ENCODE measurements at places on chromosomes 4 and X.

DNA sequence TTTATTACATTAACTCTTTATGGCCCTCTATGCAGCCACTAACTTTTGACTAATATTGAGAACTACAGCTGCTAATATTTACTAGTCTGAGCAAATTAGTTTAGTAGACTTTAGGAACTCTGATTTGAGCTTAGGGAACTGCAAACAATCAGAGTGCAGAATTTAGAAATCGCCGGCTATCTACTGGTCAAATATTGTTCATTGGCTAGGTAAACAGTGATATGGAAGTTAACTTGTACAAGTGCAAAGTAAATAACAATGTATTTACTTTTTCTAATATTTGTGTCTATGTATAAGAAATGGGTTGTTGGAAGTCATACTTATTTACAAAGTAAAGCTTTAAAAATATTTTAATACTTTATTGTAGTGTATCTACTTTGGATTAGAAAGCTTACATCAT, 279.6 kb downstream of the CFAP299 start:
- no peak for DNase-seq

DNA sequence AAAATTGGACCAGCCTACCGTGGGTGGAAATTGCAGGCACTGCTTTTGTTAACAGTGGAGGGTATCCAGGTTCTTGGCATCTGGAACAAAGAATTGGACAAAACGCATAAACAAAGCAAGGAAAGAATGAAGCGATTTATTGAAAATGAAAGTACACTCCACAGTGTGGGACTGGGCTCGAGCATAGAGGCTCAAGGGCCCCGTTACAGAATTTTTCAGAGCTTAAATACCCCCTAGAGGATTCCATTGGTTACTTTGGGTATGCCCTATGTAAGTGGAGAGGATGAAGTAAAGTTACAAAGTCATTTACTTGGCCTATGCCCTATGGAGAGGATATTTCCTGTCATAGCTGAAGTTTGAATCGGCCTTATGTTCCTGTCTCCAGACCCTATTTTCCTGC, 85.3 kb downstream of the GLUD2 start:
- no peak for DNase-seq

GRCh38 chr4:53100501-53101190, 238.5 kb downstream of the RASL11B start:
- no peak for DNase-seq

DNA sequence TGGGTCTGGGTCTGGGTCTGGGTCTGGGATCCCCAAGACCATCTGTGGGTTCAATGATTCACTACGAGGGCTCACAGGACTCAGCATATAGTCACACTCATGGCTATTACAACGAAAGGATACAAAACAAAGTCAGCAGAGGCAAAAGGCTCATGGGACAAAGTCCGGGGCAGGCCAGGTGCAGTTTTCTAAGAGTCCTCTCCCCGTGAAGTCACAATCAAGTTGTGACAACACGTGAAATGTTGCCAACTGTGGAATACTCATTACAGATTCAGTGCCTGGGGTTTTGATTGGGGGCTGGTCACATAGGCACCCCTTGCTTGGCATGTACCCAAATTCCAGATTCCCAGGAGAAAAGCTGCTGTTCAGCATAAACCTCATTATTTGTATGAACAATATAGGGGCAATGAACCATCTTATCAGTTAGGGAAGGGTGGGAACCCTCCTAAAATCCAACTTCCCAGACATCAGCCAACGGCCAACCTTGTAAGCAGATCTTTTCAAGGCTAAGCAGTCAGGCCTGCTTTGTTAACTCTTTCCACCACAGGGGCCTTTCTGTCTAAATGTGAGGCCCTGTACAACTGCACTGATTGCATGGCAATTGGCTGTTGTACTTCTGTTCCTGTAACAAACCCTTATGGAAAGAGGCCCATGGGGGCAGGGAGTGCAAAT, 58.2 kb upstream of the DIPK2B start:
- no peak for DNase-seq

- DNase-seq, result no peak
Observed at GRCh38 chr4:86159216-86159615, 200.6 kb downstream of the MAPK10 start.

DNA sequence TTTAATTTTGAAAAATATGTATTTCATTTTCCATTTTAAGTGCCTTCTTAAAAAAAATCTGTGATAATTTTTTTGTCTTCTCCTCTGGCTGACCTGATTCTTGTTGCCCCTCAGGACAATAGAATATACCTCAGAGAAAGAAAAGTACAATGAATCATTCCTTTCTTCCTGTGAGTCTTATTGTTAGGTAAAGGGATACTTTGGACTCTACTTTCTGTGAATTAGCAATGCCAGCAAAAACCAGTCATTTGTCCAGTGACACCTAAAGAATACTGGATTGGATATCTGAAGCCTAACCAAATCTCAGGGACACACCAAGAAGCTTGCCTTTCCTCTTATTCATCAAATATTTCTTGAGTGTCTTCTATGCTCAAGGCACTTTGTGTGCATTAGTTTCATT, 102.1 kb downstream of the AREG start:
- DNase-seq, result no peak

GRCh38 chr4:46968847-46969246, 24.5 kb downstream of the GABRA4 start:
- no peak for DNase-seq

DNA sequence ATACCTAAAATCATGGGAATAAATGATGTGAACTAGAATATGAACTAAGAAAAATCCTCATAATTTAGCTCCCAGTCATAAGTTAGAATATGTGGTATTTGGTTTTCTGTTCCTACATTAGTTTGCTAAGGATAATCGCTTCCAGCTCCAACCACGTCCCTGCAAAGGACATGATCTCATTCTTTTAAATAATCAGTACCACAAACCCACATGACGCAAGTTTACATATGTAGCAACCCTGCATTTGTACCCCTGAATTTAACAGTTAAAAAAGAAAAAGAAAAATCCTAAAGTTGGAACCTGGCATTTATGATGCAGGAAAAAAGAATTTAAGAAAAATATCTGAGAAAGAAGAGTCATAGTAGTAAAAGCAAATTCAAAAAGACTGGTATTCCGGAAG, 13.3 kb downstream of the UBA6 start:
- DNase-seq, result no peak

DNA sequence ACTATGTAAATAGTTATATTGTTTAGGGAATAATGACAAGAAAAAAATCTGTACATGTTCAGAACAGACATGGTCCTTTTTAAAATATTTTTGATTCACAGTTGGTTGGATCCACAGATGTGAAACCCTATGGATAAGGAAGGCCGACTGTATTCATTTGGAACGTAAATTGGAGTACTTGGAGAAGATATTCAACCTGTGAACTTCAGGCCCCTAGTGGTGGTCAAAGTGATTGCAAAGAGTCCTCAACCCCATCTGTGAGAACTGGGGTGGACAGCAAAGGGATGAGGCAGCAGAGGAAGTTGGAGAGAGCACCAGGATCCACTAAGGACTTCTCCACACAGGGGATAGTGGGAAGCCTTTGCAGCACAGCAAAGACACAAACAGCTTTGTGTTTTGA, 6.2 kb upstream of the CXCL13 start:
- DNase-seq, result no peak

GRCh38 chrX:131782646-131783045, 238.8 kb downstream of the OR13H1 start:
- DNase-seq, result no peak

DNA sequence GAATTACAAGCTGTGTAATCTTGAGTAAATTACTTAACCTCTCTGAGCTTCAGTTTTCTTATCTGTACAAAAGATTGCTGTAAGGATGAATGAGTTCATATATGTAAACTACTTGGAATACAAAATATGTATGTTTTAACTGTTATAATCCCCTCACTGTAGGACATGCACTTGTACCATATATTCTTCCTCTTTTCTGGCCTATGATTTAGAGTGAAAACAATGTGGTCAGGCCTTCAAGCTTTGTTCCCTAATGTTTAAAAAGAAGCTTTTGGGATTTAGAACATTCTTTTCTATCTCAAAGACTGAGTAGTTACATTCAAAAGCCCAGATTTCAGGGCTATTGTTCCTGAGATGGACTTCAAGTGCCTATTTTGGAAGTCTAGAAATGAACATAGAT, 26.7 kb upstream of the GPRIN3 start:
- no peak for DNase-seq

GRCh38 chr4:82704156-82704555, 94.4 kb downstream of the SCD5 start:
- no peak for DNase-seq

GRCh38 chrX:103310555-103311398, at the start of gene BEX2:
TSS of gene BEX2 (minus strand) at chrX:103310990. CDS start at chrX:103309976, 1,014 bp downstream.
- peak; percentile 79 for DNase-seq

- DNase-seq, result no peak
Observed at GRCh38 chr4:47373709-47374108, 89.8 kb downstream of the COMMD8 start.

GRCh38 chr4:87011340-87012034, 76.7 kb downstream of the AFF1 start:
- DNase-seq, result no peak

DNA sequence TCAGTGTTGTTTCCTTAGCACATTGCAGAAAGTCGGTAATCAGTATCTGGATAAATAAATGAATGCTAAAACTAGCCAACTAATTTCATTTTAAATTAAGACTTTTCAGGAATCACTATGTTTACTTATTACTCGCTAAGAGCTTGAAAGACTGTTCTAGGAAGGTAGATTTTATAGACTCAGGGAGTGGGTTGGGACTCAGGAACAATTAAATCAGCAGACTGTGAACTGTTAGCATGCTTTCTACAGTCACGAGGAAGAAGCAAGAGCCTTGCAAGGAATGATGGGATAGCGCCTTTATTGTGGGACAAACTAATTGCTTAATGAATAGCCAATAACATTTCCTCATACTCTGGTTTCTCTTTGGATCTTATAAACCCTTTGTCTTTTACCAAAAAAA, 183.2 kb upstream of the AADAT start:
- no peak for DNase-seq

DNA sequence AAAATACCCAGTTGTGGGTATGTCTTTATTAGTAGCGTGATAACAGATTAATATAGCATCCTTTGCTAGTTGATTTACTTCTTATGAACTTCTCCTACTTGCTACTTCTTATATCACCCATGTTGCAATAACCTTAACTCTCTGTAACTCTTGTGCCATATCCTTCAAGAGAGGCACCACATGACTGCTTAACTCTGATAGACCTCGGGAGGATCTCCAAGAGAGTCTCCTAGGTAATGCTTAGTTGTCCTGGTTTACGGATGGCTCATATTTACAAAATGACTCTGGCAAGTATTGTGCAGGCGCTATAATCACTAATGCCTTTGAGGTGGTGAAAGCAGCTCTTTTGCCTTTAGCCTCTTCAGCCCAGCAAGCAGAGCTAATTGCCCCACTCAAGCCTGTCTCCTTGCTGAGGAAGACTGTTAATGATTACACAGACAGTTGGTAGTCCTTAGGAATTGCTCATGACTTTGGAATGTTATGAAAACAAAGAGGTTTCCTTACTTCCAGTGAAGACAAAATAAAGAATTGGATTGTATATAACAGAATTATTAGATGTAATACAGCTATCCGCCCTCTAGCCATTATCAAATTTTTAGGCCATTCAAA, 1305.8 kb downstream of the PCDH7 start:
- no peak for DNase-seq

GRCh38 chrX:63918611-63919010, 133.6 kb upstream of the ARHGEF9 start:
- DNase-seq, result no peak

DNA sequence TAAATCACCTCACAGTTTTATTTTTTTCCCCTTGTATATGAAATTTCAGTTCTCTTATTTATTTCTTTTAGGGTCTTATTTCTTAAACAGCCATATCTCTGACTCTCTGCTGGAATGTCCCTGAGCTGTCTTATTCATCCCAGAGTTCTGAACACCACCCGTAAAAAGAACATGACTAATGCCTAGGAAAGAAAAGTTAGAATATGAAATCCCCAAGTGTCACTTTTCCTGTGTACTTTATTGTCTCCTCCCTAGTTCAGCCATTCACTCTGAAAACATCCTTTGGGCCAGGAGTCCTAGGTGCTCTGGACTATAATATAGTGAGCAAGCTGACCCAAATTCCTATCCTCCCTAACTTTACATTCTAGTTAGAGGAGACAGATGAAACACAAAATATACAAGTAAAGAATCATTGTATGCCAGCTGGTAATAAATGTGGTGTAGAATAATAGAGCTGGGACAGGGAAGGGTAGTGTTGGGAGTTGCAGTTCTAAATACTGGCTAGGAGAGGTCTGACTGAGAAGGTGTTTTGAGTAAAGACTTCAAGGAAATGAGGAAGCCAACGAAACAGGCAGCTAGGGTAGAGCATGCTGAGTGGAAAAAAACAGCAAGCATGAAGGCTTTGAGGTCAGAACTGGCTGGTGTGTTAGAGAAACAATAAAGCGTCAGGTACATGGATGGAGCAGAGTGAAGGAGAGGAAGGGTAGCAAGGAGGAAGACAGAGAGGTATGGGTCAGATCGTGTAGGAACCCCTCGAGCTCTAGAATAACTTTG, 40.6 kb upstream of the FTHL17 start:
- no peak for DNase-seq

DNA sequence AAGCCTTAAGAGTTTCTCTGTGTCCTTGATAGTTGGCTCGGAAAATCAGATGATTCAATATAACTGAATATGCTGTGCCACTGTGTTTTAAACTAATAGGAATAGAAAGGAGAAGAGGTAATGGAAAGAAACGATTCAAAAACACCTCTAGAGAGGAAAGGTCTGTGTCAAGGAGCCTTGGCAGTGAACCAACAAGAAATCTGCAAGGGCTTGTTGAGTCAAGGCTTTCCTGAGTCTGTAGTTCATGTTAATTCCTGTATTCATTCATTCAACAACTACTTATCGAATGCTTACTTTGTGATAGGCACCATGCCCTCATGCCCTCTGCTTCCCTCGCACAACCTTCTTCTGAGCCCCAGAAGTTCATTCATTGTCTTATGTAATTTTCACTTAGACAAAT, 336.0 kb downstream of the PDHA2 start:
- DNase-seq, result no peak

DNA sequence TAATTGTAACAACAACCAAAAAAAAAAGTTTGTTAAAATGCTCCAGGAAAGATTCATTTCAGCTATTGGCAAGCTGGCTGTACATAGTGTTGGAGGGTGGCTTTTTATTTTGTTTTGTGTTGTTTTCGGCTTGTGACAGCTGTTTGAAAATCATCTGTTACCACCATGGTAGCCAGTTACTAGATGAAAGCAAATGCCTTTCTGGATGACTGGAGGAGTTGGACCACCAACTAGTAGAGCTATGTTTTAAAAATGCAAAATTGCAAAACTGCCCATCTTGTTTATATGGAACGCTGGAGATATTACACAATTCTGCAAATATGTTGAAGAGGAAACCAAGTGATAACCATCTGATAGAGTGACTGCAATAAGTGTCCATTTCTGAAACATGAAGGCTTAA, 53.2 kb upstream of the TNIP3 start:
- no peak for DNase-seq

- no peak for DNase-seq
Observed at GRCh38 chr4:20265726-20266125, 14.0 kb downstream of the SLIT2 start.

DNA sequence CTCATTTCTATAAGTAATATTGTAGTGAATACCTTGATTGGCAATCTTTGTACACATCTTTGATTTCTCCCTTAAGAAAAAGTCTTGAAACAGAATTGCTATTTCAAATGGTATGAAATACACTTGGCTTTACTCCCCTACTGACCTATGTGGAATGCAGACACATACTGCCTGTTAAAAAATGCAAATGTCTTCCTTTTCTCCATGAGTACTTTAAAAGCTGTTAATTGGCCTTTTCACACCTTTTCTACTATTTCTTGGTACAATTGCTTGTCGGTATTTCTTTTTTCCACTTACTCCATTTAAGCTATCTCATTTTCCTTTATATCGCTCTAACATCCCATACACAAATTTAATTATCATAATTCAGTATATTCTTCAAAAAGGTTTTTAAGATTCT, 87.2 kb downstream of the FRYL start:
- no peak for DNase-seq
